ENCODE measurements at places on chromosomes 13 and 19. TPM values are rescaled to one million over a fixed set of nuclear protein-coding genes. Genes with fewer than 3 reads are reported as not detected.

- no peak for DNase-seq
Observed at GRCh38 chr19:46868025-46868802, 7.4 kb downstream of the ARHGAP35 start.

DNA sequence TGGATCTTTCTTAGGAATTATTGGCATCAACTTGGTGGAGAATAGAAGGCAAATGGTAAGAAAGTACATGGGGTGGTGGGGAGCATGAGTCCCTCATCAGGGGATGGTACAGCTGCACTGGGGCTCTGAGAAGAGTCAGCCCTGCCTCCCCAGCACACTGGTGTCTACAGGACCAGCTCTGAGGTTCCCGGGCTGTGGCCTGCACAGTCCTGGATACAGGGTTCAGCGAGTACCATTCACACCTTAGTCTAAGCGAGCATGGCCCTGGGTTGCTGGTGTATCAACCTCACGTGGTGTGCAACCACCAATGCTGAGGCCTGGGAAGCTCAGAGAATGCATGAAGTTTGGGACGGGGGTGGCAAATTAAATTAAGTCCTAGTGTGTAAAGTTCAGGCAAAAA is 10.1 kb downstream of the TMEM255B start:
- no peak for DNase-seq

DNA sequence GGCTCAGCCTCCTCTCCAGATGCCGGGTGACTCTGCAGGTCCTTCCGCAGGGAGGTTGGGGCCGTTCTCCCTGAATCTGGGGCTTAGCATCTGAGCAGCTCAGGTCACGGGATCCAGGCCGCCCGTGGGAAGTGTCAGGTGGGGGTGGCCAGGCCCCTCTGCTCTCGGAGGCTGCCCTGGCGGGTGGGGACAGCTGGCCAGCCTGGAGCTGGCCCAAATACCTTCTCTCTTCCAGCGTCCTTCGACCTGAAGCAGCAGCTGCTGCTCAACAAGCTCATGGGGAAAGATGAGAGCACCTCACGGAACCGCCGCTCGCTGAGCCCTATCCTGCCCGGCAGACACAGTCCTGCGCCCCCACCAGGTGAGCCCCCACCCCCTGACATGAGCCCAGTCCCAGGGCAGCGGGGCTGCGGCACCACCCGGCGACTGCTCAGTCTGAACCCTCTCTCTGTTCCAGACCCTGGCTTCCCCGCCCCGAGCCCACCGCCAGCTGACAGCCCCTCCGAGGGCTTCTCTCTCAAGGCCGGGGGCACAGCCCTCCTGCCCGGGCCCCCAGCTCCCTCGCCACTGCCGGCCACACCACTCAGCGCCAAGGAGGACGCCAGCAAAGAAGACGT is 19.1 kb downstream of the PEX11G start:
- no peak for DNase-seq

DNA sequence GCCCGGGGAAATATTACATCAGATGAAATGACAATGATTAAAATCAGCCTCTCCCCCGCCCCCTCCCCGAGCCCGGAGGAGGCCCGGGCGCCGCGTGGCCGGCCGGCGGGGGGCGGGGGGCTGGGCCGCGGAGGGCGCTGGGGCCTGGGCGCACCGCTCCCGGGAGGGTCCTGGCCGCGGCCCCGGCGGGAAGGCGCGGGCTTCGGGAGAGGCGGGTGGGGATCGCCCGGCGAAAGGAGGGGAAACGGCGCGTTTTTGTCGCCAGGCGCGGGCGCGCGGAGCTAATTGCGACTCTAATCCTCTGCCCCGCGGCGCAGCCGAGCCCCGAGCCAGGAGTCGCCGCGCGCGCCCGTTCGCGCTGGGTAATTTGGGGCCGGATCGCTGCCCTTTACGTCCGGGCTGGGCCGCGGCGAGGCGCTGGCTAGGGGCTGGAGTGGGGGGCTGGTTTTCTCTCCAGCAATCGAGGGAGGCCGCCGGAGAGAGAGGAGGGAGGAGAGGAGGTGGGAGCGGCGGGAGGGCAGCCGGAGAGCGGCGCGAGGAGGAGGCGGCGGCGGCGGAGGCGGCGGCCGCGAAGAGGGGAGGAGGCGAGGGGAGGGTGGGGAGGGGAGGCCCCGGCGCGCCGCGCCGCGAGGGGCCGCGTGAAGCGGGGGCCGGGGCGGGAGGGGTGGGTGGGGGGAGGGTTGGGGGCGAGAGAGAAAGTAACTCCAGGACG is at the start of gene KCTD15:
TSS of gene KCTD15 (plus strand) at position 707 of the 712 bp plus-strand sequence. CDS start 3,585 bp downstream, outside the sequence.
- no peak for DNase-seq

- no peak for DNase-seq
Observed at GRCh38 chr13:42614436-42615035, 40.6 kb downstream of the TNFSF11 start.

DNA sequence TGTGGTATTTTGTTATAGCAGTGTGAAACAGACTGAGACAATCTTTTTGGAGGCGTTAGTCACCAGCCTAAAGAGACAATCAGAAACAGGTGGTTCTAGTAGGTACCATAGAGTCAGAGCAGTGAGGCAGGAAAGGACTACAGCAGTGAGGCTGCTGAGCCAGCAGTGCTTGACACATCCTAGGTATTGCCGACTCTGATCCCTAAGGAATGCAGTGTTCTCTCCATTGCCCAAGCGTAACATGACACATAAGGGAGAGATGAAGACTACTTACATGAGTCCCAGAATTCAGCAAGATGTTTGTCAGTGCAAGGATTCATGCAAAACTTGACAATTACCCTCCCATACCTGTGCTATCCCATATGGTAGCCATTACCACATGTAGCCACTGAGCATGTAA is 62.4 kb upstream of the XPO4 start:
- no peak for DNase-seq

DNA sequence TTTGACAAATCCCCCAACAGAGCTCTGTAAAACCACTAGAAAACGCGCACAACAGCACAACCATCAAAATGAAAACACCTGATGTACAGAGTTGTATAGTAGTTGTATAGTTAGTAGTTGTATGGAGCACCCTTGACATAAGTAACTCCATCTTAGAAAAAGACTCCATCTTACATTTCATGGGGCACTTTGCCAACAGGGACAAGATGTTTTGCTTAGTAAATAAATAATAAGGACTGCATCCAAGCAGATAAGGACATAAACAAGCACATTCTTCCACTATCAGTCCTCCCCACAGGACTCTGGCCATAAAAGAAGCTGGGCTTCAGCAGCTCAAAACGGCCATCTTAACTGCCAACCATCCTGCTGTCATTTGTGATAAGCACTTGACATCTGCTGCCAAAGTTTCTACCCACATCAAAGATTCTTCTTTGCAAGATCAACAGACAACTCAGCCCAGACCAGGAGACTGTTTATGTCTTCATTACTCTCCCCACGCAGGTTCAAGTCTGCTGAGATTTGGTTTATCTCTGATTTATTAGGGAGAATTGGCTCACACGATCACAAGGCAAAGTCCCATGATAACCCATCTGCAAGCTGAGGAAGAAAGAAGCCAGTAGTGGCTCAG is 20.7 kb upstream of the ZNF331 start:
- DNase-seq = no peak

The MUC16 gene
- 0.03 TPM for total RNA-seq
